Stimulated activated CD8-positive, alpha-beta memory T cell treated with anti-CD3 and anti-CD28 coated beads, Interleukin-7, amount 100 ng/mL, for 1 hour (primary cell): ENCODE measurements at places on chromosomes 5 and 9.

GRCh38 chr9:111350556-111350955, 20.5 kb upstream of the OR2K2 start:
- no peak for DNase-seq

GRCh38 chr5:14331386-14331781, 188.2 kb downstream of the TRIO start:
- DNase-seq, result no peak

GRCh38 chr9:84001621-84002020, 21.0 kb downstream of the RMI1 start:
- DNase-seq, result no peak

DNA sequence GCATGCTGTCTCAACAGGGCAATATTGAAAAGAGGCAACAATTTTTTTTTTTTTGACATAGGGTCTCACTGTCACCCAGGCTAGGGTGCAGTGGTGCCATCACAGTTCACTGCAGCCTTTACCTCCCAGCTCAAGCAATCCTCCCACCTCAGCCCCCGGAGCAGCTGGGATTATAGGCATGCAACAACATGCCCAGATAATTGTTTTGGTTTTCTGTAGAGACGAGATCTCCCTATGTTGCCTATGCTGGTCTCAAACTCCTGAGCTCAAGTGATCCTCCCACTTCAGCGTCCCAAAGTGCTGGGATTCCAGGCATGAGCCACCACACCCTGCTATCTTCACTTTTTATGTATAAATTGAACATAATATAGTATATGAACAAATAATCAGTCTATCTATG, 47.6 kb downstream of the PRELID2 start:
- DNase-seq, result no peak

DNA sequence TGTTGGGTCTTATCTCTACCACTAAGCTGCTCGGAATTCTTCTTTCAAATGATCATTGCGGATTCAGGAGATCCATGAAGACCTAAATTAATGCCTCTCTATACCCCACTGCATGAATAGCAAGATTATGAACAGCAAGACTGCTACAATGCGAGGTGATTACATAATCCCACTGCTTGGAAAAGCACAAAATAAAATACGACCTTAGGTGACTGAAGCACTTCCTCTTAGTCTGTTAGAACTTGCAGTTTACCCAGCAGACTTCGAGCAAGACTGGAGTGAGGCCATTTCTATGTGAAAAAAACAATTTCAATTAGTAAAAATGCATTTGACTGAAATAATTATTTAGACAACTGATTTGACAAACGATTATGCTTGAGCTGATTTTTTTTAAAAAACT, 59.8 kb downstream of the SH3RF2 start:
- DNase-seq, result no peak

DNA sequence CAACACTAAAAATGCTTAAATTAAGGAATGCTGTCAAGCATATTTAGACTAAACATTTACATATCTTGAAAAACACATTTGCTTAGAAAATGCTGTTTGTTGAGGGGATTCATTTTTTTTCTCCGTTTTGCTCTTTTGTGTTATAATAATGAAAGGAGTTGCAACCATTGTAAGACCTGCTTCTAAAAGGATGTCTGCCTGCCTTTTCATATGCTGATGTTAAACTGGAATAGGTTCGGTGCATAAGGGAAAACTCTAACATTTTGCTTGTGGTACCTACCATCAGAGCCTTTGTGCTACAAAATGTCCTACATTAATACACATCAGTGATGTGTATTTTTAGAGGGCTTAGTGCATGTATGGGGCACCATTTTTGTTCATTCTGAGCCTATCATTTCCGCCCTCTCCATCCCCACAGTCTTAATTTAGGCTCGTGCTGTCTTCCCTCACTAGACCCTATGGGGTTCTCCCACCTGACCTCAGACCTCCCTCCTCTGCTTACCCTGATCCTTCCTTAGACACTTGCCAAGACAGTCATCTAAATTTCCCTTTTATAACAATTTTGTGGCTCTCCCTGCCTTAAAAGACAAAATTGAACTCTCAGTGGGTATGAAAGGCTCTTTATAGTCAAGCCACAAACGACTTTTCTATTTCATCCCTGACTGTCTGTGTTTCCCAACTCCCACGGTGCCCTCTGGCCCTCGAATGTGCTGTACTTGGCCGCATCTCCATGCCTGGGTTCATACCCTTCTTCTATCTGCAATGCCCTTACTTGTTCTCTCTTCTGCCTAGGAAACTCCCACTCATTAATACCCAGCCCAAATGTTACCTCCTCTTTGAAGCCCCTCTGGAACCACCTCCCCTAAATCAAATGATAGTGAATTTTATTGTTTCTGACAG, 61.2 kb downstream of the CMYA5 start:
- DNase-seq, result no peak
